ENCODE measurements at places on chromosomes 7 and 10.

GRCh38 chr10:74771054-74771453 lies 55.3 kb upstream of the KAT6B start:
- DNase-seq, result no peak
- no peaks in the 10 kb centered on the region for H3K36me3 ChIP-seq

GRCh38 chr7:154532771-154533170 lies 470.2 kb downstream of the PAXIP1 start:
- no peak overlapping the region for H3K4me3 ChIP-seq
- no peaks in the 10 kb centered on the region for H3K36me3 ChIP-seq
- no peaks in the 10 kb centered on the region for H3K27me3 ChIP-seq
- H3K27ac ChIP-seq, result no peak overlapping the region
- no peaks in the 10 kb centered on the region for H3K4me1 ChIP-seq

DNA sequence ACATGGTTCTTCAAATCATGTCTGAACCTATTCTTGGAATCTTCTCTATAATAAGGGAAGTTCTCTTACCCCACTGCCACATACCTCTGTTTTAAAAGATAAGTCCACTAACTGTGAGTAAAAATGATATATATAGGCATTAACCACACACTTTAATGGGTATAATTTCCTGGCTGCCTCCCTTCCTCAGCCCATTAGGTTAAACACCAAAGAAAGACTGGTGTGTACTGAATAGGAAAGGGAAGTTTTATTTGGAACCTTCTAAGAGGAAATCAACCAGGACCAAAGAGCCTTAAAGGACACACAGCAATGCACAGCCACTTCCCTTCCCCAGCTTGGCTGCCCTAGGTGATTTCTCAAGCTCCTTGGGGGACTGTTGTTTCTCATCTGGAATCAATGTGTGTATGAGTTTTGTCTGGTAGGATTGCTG lies 5.0 kb upstream of the WBP1L start:
- H3K4me3 ChIP-seq, result no peak overlapping the region
- H3K27me3 ChIP-seq, result no peaks in the 10 kb centered on the region

- DNase-seq, result no peak
- no peak overlapping the region for H3K4me3 ChIP-seq
- H3K27me3 ChIP-seq, result no peaks in the 10 kb centered on the region
- no peaks in the 10 kb centered on the region for H3K4me1 ChIP-seq
- H3K36me3 ChIP-seq, result no peaks in the 10 kb centered on the region
- no peak overlapping the region for H3K27ac ChIP-seq
These were observed 90.8 kb downstream of the CREM start for GRCh38 chr10:35217455-35217854.

GRCh38 chr10:126398924-126399323 lies 10.6 kb upstream of the ADAM12 start:
- DNase-seq, result no peak
- no peak overlapping the region for H3K27ac ChIP-seq
- no peak overlapping the region for H3K4me3 ChIP-seq
- no peaks in the 10 kb centered on the region for H3K4me1 ChIP-seq
- no peaks in the 10 kb centered on the region for H3K27me3 ChIP-seq
- no peaks in the 10 kb centered on the region for H3K36me3 ChIP-seq

GRCh38 chr7:121107923-121108498 lies 119.5 kb downstream of the CPED1 start:
- no peak for DNase-seq
- no peaks in the 10 kb centered on the region for H3K4me1 ChIP-seq
- H3K27ac ChIP-seq, result no peak overlapping the region
